Neural progenitor cell (in vitro differentiated cells): ENCODE measurements at places on chromosomes 3 and 15.
A peak's percentile ranks its signal among the peaks of the same experiment; 100 is the strongest.

- H3K4me1 ChIP-seq, result peaks cover 29% of the 10 kb centered on the region
- H3K27ac ChIP-seq, result no peak overlapping the region
- H3K27me3 ChIP-seq, result peaks cover 19% of the 10 kb centered on the region
- H3K4me3 ChIP-seq, result no peak overlapping the region
- no peak for DNase-seq
Observed at GRCh38 chr15:101497484-101498034, 8.1 kb upstream of the PCSK6 start.

- H3K4me1 ChIP-seq, result peaks cover 14% of the 10 kb centered on the region
- DNase-seq, result no peak
- H3K36me3 ChIP-seq, result no peaks in the 10 kb centered on the region
Observed at GRCh38 chr15:52085299-52085698, 27.3 kb downstream of the BCL2L10 start.

DNA sequence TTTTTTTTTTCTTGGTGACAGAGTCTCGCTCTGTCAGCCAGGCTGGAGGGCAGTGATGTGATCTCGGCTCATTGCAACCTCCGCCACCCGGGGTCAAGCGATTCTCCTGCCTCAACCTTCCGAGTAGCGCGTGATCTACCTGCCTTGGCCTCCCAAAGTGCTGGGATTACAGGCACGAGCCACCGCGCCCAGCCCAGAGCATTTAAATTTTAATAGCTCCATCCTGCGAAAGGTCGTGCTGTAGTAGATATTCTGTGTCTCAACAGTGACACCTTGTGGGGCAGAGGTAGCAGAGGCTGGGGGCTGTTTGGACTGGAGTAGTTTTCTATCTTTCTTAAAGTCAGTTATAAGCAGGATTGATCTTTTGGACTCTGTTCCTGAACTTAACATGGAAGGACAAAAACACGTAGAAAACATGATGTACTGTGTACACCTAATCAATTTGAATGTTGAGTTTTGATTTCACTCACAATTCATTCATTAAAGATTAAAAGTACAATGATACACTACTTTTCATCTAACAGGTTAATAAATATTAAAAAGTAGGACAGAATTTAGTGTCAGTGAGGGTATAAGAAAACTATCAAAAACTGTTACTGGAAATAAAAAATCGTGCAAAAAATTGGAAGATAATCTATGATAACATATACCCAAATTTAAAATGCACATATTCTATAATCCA lies 11.0 kb upstream of the PDCD6IP start:
- peaks cover 21% of the 10 kb centered on the region for H3K4me1 ChIP-seq
- no peak overlapping the region for H3K27ac ChIP-seq
- peak; percentile 83 for DNase-seq
- H3K4me3 ChIP-seq, result peak overlapping the region; percentile 41

DNA sequence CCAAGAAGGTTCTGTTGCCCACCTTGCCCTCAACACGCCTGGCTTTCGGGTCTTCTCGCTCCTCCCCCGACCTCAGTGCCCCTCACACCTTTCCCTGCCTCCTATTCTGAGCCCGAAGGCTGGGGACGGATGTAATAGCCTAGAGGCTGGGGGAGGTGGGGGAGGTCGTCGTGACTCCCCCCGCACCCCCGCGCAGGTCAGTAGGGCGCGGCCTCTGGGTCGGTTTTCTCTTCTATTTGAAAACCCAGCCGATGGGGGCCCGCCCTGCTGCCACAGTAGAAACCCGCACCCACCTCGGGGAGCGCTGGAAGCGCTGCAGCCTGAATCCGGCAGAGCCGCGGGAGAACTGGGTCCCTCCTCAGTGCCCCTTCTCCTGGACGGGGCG lies 1.0 kb upstream of the RBPMS2 start:
- peaks cover 55% of the 10 kb centered on the region for H3K27me3 ChIP-seq
- no peak overlapping the region for H3K27ac ChIP-seq
- peak; percentile 48 for DNase-seq
- H3K4me1 ChIP-seq, result peaks cover 17% of the 10 kb centered on the region
- peak overlapping the region; percentile 84 for H3K4me3 ChIP-seq
- H3K36me3 ChIP-seq, result no peaks in the 10 kb centered on the region

- DNase-seq, result no peak
- no peak overlapping the region for H3K27ac ChIP-seq
Observed at GRCh38 chr3:70096376-70097066, 97.0 kb downstream of the SAMMSON start.

DNA sequence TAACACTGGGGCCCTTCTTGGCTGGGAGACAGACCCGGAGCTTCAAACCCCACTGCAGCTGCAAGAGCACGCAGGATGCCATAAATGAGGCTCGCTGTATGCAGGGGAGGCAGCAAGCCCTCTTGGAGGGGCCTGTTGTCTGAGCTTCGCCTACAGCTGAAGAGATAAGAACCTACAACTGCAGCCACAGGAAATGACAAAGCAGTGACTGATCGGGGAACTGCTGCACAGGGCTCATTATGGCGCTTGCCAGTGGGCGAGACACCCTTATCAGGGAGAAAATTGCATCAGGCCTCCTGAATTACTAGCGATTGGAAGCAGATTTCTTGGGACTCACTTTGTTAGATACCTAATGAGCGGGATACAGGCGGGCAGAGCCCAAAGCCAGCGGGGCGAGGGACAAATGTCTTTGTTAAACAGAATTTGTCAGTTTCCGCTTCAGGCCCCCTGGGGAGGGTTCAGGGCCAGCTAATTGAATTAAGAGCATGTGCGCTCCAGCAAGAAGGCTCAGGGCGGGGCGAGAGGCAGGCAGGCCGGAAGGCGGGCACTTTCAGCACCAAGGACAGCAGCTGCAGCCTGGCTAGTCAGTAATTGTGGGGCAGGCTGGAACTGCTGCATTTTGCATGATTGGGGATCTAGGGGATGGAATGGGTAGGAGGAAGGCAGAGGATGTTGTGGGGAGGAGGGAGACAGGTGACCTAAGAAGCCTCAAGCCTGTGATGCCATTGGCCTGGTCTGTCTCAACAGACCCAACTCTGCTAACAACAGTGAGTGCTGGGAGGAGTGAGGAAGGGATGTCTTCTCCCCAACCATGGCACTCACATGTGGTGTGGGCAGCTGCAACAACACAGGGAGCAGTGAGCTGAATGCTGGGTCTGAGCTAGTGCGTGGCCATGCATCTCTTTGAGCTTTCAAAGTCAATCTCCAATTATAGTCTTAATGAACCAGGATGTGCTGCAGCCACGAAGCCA lies 55.3 kb downstream of the CCDC33 start:
- no peaks in the 10 kb centered on the region for H3K36me3 ChIP-seq
- H3K4me1 ChIP-seq, result peaks cover 6% of the 10 kb centered on the region
- H3K27ac ChIP-seq, result no peak overlapping the region
- H3K4me3 ChIP-seq, result no peak overlapping the region

DNA sequence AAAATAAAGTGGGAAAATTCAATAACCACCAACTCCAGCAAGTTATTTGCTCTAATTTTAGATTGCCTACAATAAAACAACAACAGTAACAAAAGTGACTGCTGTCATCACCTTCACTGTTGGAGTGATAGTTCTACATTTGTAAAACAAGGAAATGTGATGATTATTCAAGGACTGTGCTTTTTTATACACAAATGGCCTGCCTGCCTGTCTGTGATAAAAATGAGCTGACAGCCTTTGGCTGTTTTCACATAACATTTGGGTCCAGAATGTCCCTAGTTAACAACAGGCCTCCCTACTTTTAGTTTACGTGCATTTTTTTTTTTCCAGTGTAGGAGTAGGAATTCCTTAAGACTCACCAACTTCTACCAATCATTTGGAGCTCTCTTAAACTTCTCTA lies 768.8 kb downstream of the PDCD6IP start:
- H3K27me3 ChIP-seq, result no peaks in the 10 kb centered on the region
- H3K27ac ChIP-seq, result no peak overlapping the region
- H3K4me3 ChIP-seq, result no peak overlapping the region
- H3K36me3 ChIP-seq, result no peaks in the 10 kb centered on the region

DNA sequence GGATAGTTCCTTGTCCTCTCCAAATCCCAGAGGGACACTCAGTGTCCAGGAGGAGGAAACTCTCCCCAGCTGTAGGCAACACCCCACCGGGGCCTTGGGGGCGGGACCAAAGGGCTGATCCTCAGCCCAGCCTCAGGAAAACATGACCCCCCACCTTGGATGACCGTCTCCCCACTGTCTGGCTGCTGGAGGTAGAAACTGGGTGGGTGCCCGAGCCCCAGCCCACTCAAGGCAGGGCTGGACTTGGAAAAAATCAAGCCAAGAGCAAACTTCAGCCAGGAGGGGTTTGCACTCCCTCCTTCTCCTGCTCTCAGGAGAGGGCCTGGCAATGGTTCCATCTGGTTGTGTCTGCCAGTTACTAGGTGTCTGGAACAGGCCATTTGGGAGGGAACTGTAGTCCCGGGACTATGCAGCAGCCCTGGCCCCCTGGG lies 3.6 kb upstream of the RASL12 start:
- H3K36me3 ChIP-seq, result no peaks in the 10 kb centered on the region
- no peak overlapping the region for H3K4me3 ChIP-seq
- DNase-seq, result no peak
- peaks cover 17% of the 10 kb centered on the region for H3K4me1 ChIP-seq

DNA sequence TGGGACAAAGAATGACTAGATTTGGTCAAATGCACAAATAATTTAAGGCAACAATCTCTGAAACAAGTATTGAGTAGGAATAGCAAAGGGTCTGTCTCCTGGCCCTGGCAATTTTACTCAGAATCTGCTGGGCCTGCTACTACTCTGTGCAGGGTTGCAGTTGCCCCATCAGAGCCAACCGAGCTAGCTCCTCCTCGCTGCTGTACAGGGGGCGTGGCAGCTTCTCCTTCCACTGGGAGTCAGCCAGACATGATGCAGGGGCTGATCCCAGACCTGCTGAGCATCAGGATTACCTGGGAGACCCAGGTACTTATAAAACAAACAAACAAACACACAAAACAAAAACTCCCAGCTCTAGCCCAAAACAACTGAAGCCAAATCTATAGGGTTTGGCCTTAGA lies 30.5 kb upstream of the PXYLP1 start:
- H3K4me3 ChIP-seq, result no peak overlapping the region
- H3K27ac ChIP-seq, result no peak overlapping the region
- peaks cover under 1% of the 10 kb centered on the region for H3K4me1 ChIP-seq
- no peak for DNase-seq
- H3K27me3 ChIP-seq, result peaks cover 8% of the 10 kb centered on the region

DNA sequence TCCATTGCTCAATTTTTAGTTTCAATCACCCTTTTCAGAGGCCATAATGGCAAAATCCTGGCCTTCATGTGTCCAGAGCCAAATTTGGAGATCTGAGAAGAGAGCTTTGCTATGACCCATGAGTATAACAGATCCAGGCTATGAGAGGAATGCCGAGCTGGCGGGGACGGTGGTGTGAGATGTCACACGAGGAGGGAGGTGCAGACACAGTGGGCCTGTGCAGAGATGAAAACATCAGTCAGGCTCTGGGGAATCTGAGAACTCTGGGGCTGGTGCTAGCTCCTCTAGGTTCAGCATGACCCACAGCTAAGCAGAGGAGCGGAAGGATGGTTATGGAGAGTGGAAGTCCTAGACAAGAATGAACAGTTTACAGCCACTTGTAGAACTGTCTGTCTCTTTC lies 398.3 kb upstream of the ATP10A start:
- no peak overlapping the region for H3K4me3 ChIP-seq
- no peaks in the 10 kb centered on the region for H3K27me3 ChIP-seq
- H3K36me3 ChIP-seq, result no peaks in the 10 kb centered on the region
- DNase-seq, result no peak
- no peaks in the 10 kb centered on the region for H3K4me1 ChIP-seq

DNA sequence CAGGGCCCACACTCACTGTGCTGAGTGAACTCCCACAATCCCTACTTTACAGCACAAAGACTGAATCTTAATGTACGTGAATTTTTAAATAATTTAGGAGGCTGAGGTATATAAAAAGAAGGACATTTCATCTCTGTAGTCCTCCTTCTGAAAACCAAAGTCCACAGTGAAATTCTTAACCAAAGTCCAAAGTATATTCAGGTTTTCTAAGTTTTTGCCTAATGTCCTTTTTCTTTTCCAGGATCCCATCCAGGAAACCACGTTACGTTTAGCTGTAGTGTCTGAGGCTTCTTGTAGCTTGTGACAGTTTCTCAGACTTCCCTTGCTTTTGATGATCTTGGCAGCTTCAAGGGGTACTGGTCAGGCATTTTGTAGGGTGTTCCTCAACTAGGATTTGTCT lies 44.5 kb downstream of the SCAP start:
- no peak overlapping the region for H3K27ac ChIP-seq
- peaks cover 3% of the 10 kb centered on the region for H3K4me1 ChIP-seq
- no peaks in the 10 kb centered on the region for H3K36me3 ChIP-seq
- no peak overlapping the region for H3K4me3 ChIP-seq
- no peaks in the 10 kb centered on the region for H3K27me3 ChIP-seq

DNA sequence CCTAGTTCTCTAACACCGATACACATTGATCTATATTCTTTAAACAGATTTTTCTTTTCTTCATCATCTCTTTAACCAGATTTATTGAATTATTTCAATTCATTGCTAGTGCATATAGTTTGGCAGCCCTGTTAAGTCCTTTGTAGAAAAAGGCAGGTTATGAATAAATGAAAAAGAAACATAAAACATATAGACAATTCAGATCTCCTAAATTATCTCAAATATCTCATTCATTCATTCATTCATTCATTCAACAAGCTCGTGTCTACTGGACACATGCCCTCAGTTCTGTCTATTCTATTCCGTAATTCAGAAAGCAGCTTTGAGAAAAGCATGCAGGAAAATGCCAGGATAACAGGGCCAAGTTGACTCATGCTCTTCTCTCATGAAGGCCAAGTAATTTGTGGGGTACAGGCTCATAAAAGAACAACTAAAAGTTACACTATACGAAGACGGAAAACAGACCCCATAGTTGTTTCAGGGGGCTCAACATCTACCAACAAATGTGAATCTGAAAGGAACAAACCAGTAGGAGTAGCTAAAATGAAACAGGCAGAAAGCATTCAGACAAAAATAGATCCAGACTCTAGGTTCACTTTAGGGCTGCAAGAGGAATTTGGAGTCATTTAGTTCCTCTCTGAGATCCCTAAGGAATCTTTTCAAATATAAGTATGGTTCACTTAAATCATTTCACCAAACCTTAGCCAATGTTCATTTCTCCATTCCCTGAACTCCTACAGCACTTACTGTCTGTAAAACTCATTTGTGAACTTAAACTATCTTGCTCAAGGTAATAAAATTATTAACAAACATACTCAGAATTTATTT lies 7.5 kb downstream of the ZNF148 start:
- no peaks in the 10 kb centered on the region for H3K27me3 ChIP-seq
- no peak overlapping the region for H3K4me3 ChIP-seq
- no peaks in the 10 kb centered on the region for H3K36me3 ChIP-seq
- no peak overlapping the region for H3K27ac ChIP-seq
- H3K4me1 ChIP-seq, result no peaks in the 10 kb centered on the region

GRCh38 chr3:30681649-30682211 lies 75.3 kb downstream of the TGFBR2 start:
- H3K4me3 ChIP-seq, result no peak overlapping the region
- no peaks in the 10 kb centered on the region for H3K36me3 ChIP-seq
- no peaks in the 10 kb centered on the region for H3K27me3 ChIP-seq
- H3K27ac ChIP-seq, result peak overlapping the region; percentile 71
